ENCODE measurements at places on chromosomes 12 and 14.
A peak's percentile ranks its signal among the peaks of the same experiment; 100 is the strongest.

- peak; percentile 90 for DNase-seq
Observed at GRCh38 chr12:6195665-6196535, 4.3 kb upstream of the CD9 start.

- no peak for DNase-seq
Observed at GRCh38 chr14:56490379-56490778, 89.2 kb upstream of the TMEM260 start.

GRCh38 chr14:53355581-53356112 lies 202.5 kb upstream of the DDHD1 start:
- no peak for DNase-seq

- DNase-seq, result no peak
Observed at GRCh38 chr12:105706321-105706972, 376.0 kb downstream of the C12orf75 start.

DNA sequence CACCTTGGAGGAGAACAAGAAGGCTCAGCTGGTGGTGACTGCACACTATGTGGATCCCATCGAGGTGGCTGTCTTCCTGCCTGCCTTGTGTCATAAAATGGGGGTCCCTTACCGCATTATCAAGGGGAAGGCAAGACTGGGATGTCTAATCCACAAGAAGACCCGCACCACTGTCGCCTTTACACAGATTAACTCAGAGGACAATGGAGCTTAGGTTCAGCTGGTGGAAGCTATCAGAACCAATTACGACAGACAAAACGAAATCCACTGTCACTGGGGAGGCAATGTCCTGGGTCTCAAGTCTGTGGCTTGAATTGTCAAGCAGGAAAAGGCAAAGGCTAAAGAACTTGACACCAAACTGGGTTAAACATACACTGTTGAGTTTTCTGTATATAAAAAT lies 12.6 kb downstream of the TRAPPC6B start:
- no peak for DNase-seq

- DNase-seq, result no peak
Observed at GRCh38 chr12:42420395-42420794, 94.4 kb downstream of the PPHLN1 start.

GRCh38 chr12:77402716-77403115 lies 337.3 kb upstream of the E2F7 start:
- DNase-seq, result no peak

- no peak for DNase-seq
Observed at GRCh38 chr12:79549531-79550271, 141.1 kb downstream of the PAWR start.

DNA sequence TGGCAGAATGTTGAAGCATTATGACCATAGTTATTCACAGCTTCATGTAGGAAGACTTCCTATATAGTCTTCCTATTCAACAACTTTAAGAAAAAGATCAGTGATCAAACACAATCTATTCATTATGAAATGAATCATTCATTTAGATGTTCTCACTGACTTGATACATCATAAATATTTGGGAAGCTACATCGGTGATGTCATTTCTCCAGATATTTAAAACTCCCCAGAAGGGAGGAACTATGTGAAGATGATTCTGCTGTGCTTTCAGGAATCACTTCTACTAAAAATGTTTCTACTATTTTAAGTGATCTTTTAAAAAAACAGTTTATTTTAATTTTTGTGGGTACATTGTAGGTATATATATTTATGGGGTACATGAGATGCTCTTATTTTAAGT lies 316.4 kb downstream of the BCAT1 start:
- no peak for DNase-seq

DNA sequence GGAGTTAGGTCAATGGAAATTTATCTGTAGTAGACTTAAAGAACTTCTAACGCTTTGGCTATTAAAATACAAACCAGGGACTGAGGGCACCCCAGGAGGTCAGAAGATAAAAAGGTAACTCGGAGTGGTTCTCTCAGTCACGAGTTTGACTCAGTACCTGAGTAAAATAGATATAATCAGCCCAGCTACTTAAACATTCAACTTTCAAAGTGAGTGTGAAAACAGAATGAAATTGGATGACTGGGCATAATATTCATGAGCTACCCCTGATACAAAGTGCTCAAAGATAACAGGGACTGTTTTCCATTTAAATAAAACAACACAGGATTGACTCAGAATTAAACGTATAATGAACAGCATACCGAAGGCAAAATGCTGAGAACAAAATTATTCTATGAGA lies 75.0 kb downstream of the FOXN3 start:
- DNase-seq, result no peak

GRCh38 chr12:121996945-121997612 lies 24.6 kb upstream of the BCL7A start:
- no peak for DNase-seq

- DNase-seq, result no peak
Observed at GRCh38 chr12:12447236-12447635, 90.4 kb downstream of the BORCS5 start.

DNA sequence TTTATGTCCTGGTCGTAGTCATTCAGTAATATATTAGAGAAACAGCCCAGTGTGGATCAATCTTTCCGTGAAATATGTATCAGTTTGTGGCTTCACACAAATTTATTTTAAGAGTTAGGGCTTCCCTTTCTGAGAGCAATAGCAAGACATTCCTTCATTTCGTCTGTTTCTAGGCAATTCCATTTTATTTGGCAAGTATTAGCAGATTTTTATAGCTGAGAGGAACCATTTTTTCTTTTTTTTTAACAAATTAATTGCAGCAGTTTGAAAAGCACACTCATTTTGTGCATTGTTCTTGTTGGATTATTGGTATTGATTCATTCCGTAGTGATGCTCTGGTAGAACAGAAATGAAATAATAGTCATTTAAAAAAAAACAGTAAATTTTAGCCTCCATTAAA lies 132.9 kb downstream of the SRGAP1 start:
- no peak for DNase-seq

DNA sequence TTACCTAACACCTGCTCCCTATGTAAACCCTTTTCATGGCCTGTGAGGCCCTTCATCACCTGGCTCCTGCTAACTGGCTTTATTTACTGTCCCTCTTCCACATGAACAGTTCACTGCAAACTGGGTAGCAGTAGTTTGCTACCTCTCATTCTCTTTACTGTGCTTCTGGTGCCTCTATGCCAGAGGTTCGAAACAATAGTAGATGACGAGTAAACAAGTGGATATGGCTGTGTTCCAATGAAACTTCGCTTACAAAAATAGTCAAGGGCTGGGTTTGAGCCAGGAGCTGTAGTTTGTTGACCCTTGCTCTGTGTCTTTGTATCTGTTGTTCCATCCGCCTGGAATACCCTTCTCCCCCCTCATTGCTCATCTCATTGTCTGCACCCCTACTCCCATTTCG lies 233.6 kb upstream of the RMST start:
- no peak for DNase-seq

DNA sequence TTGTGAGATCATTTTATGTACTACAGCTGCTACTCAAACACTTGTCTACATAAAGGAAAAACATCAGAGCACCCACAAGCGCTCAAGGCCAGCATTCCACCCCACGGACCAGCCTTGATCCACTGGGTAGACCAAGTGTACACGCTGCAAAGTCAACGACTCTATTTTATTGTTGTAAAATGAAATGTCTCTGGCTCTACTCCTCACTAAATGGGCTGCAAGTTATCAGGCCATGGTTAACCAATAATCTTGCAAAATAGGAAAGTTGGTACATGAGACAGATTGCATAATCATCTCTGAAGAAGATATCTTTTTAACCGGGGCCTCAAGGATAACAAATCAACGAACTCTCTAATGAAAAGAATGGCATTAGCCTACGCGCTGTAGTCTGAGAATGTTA lies 69.9 kb upstream of the FOXN3 start:
- no peak for DNase-seq

- DNase-seq, result no peak
Observed at GRCh38 chr12:105761075-105761474, 377.7 kb downstream of the NUAK1 start.

GRCh38 chr14:42806909-42807315 lies 1200.2 kb downstream of the LRFN5 start:
- DNase-seq, result no peak

DNA sequence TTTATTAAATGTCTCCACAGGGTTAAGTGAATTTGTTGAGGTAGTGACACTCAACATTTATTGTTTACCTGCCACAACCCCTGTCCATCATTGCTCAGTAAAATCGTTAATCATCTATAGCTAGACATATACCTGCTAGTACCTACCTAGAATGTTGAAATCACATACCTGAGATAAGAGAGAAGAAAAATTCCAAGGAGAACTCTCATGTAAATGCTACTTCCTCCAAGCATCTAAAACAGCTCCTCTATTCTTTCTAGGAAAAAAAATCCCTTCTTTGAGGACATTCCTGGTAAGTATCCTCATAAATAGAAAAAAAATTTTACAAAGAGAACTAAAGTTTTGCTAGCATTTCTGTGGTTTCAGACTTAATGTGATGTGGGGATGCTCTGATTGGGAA lies 325.1 kb downstream of the DAD1 start:
- no peak for DNase-seq
